ENCODE measurements at places on chromosomes 13 and 19. TPM values are rescaled to one million over a fixed set of nuclear protein-coding genes. Genes with fewer than 3 reads are reported as not detected.

DNA sequence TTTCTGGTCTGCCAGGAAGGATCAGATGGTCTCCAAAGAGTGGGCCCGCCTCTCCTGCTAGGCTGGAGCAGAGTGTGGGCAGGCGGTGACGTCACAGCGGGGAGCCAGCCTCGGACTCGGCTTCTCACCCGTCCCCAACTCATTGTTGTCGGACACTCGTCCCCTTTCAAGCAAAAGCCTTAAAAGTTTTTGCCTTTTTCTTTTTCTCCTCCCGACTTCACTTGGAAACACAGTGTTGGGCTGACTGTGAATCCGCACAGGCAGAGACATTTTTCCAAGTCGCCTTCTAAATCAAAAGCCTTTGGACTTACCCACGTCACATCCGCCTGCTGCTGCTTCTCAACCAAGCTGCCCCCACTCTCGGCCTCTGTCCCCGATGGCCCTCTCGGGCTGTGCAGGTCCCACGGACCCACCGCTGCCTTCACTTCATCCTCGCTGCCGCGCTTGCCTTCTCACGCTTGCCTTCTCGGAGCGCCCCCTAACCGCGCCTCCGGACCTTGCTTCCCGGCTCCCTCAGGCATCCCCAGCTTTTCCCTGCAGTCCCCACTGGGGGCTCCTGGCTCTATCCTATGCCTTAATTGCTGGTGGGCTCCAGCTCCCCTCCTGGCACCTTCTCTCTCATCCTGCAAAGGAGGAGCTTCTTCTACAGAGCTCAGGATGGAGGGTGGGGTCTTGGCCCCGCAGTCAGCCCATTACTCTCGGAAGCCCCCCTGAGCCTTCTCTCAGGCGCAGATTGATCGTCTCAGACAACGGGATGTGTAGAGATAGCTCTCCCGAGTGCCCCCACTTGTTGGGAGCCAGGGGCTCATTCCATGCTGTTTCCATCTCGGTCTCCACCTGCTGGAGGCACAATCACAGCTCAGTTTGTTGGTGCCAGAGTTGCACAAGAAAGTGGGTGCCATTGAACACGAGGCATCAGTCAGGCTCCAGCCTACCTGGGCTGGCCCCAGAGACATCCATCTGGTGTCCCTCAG lies 3.9 kb upstream of the ZNF135 start:
- peak; percentile 74 for DNase-seq

- no peak for DNase-seq
Observed at GRCh38 chr13:66926200-66926850, 303.8 kb downstream of the PCDH9 start.

- no peak for DNase-seq
Observed at GRCh38 chr13:100458673-100459072, 129.9 kb downstream of the GGACT start.

- no peak for DNase-seq
Observed at GRCh38 chr19:27972291-27973040, 1240.5 kb downstream of the UQCRFS1 start.

DNA sequence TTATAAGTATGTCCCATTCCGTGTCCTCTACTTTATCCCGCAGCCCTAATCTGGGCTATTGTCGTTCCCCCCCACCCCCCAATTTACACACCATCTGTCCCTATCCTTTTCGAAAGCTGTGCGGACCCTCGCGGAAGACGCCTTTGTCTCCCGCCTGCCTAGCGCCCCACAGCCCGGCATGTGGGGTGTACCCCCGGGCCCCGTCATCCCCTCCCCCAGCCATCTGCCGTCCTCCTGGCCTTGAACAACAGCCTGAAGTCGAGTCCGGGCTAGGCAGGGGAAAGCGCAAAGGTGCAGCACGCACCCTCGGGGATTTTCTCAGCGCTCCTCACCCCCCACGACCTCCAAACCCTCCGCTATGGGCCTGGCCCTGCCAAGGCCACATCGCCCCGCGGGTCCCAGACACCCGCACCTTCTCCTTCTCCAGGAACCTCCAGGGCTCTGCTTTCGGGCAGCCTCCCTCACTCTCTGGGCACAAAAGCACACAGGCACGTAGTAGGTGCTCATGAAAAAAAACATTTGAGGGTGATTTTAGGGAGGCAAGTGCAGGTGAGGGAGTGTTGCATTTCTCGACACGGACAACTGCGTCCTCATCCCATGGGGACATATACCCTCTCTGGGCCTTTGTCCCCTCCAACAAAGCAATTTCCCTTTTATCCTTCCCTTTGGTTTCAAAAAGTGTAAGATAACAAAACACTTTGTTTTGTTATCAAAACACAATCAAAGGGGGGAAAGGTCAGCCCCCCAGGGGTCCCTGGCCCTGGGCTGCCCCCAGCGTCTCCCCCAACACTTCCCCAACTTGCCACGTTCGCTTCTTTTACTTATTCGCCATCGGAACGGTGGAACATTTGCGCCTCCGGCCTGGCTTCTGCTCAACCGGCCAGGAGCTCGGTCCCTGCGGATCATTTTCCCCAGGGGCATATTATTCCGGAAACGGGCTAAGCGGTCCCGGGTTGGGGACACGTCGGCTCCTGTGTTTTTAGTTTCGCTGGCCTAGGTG lies 16.4 kb downstream of the CCDC124 start:
- no peak for DNase-seq

GRCh38 chr13:62171697-62172096 lies 756.0 kb upstream of the PCDH20 start:
- no peak for DNase-seq

DNA sequence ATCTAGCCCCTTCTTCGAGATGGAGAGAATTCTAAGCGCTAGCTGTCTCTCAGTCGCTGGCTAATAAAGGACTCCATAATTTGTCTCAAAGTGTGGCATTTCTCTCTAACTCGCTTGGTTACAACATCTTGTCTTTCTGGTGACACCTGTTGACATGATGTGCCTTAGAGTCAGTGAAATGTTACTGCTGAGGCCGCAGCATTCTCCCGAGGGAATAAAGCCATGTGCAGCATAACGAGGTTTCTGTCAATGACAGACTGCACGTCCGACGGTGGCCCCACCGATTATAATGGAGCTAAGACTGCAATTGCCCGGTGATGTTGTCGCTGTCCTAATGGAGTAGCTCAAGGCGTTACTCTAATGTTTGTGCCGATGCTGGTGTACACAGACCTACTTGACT lies 20.3 kb upstream of the GPR32 start:
- DNase-seq = no peak

TNNT1 gene
- total RNA-seq = 25.6 TPM

ZNF772 gene
- total RNA-seq = 19.7 TPM

PLK5 gene
- not detected for total RNA-seq

PABPC3 gene
- not detected for total RNA-seq

Data from left cardiac atrium (tissue), 4 donors.